ENCODE measurements at places on chromosomes 16 and 17.
A peak's percentile ranks its signal among the peaks of the same experiment; 100 is the strongest.

DNA sequence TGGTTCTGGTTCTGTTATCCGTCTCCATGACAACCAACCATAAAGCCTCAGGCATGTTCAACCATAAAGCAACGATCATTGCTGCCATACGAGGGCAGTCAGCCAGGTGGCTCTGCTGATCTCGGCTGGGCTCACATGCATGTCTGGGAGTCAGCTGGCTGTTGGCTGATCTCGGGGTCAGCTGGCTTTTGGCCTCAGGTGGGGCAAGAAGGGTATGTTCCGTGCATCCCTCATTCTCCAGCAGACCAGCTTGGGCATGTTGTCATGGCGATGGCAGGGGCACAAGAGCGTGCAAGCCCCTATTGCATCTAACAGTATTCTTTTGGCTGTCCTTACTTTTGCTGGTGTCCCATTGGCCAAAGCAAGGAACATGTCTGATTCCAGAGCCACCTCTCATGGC is 86.2 kb downstream of the ABCC6 start:
- DNase-seq, result no peak

DNA sequence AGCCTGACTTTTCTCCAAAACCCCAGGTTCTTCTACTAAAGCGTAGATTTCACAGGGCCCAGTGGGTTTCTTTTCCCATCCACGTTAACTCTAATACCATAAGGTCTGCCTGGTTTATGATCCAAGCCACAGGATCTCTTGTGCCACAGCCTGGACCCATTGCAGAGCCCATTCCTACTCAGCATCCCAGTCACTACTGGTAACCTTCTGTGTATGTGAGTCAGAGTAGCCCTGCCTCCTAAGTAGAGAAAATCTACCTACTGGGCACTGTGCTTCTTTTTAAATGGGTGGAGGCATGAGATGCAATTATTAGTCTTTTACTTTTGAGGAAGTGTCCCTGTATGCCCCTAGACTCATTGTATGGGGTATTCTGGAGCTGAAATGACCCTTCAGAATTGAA is 13.5 kb downstream of the CCL11 start:
- DNase-seq, result no peak

GRCh38 chr17:63247706-63248105 is 198.4 kb downstream of the CYB561 start:
- no peak for DNase-seq

DNA sequence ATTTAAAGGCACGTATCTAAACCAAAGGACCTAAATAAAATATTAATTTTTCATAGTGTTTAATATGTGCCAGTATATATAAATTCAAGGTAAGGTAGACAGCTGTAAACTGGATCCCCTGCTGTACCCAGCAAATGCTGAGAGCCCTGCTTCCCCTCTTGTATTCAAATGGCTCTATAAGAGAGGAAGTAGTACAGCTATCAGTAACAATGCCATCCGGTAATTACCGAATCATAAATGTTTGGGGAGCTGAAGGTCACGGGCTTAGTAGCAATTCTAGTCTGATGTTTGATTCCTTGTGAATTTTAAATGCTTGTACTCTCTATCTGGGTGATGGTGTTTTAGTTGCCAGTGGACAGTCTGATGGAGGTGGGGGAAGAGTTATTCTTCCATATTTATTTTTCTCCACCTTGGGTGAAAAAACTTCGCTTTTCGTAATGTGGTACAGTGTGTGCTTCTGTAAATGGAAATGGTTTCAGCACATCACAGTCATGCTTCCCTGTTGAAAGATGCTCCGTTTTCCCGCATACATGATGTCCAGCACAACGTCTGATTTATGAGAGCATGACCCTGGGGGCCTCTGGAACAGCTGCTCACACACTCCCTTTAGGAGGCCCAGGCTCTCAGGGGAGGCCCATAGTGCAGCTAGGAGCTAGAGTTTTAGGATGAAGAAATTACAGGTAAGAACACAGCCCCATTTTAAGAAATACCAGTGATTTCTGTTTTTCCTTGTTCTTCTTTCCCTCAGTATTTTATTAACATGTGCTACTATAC is 423.9 kb downstream of the WWOX start:
- DNase-seq, result peak; percentile 87

DNA sequence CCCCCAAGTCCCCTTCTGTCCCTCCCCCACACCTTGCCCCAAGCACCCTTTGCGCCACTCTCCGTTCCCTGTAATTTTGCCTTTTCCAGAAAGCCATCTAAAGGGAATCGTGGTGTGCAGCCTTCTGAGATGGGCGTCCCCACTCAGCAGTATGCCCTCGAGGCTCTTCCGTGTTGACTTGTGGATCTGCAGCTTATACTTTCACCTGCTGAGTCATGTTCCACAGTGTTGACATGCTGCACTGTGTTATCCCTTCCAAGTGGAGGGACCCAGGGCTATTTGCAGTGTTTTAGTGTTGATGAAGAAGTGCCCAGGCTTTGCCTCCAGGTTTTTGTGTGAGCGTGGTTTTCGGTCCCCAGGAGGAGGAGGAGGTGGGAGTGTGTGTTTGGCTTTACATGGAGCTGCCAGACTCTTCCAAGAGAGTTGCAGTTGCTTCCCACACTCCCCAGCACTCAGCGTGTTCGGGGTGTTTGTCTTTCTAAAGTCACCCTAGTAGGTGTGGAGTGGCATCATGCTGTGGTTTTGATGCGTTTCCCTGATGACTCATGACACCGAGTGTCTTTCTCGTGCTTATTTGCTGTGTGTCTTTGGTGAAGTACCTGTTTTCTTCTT is 32.1 kb upstream of the JPT2 start:
- DNase-seq, result peak; percentile 35

GRCh38 chr16:68608330-68608729 is 36.8 kb upstream of the CDH3 start:
- no peak for DNase-seq

- no peak for DNase-seq
Observed at GRCh38 chr17:33145941-33146340, 147.2 kb downstream of the ASIC2 start.

DNA sequence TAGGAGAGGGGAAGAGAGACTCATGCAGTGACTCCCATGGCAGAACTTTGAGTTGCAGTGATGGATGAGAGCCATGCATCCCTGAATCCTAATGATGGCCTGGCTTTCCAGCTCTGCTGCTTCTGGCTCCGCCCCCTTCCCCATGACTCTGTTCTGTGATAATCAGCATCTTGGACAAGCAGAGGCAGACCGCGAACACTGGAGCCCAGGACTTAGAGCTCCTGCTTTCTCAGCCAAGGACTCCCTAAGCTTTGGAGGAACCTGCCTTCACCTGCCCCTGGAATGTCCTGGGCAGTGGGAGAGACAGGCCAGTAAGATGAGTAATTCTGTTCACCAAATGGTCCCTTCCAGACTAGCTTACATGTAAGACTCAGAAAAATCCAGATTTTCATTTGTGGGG is 12.5 kb downstream of the CCDC92B start:
- DNase-seq, result no peak

DNA sequence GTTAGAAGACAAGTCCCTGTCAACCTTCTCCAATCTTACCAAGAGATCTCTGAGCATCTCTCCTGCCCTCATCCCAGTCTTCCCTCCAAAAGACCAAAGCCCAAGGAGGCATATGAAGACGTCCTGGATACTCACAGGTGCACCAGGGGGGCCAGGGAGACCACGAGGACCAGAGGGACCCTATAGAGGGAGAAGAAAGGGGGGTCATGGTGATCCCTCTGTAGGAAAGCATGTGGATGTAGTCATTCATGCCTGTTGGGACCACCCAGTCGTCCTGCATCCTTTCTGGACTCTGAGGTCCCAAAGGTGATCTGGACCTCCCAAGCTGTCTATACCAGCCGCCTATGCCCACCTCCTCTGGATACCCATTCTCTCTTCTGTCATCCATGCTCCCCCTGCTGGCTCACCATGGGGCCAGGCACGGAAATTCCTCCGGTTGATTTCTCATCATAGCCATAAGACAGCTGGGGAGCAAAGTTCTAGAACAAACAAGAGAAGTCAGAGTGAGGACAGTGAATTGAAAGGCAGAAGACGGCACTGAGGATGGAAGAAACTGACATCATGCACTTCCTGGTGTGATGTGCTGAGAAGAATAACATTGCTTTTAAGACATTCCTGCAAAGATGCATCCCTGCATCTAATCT is 3.3 kb downstream of the COL1A1 start:
- DNase-seq, result peak; percentile 21

Measured in NCI-H146 (cell line).